Fibroblast of gingiva (primary cell): ENCODE measurements at places on chromosomes 12 and 14.

GRCh38 chr12:26953447-26953846 is 15.2 kb downstream of the FGFR1OP2 start:
- DNase-seq: peak; percentile 61

DNA sequence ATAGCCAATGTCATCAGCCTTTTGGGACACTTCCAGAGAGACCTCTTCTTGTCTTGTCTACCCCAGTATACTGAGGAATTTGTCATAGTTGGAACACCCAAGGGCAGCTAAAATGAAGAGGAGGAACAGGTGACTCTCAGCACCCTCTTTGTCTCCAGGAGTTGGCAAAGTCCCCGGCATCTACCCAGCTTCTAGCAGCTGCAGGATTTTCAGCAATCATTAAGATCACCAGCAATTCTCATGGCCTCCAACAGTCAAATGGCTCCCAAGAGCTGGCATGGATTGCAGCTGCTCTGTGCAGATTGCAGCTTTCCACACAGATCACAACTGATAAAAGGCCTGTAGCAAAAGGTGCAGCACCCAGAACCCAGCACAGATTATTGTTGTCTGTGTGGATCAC is 32.9 kb downstream of the RERGL start:
- DNase-seq: no peak

GRCh38 chr12:110733900-110734299 is 8.8 kb downstream of the PPP1CC start:
- DNase-seq: no peak

GRCh38 chr14:32474478-32475195 is 145.5 kb downstream of the AKAP6 start:
- DNase-seq: no peak

GRCh38 chr14:105487449-105487985 is 831 bp downstream of the CRIP1 start:
- no peak for DNase-seq

- DNase-seq: peak; percentile 13
Observed at GRCh38 chr12:27303139-27304111, 29.2 kb upstream of the BMAL2 start.

DNA sequence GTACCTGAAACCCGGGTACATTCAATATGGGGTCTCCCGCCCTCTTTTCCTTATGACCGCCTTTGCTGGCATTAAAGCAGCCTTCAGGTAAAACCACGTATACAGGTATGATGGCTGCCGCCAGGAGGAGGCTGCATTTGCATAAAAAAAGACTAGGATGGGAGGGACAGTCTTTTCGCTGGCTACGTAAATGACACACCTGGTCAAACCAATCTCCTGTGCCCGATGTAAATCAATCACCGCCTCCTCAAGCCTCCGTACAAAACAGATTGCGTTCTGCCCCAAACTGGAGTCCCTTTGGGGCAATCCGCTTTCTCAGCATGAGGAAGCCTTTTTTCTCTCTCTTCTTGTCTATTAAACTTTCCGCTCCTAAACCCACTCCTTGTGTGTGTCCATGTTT is 8.1 kb upstream of the ALDH1L2 start:
- no peak for DNase-seq

- DNase-seq: peak; percentile 35
Observed at GRCh38 chr12:6697584-6698351, 2.8 kb downstream of the PIANP start.

DNA sequence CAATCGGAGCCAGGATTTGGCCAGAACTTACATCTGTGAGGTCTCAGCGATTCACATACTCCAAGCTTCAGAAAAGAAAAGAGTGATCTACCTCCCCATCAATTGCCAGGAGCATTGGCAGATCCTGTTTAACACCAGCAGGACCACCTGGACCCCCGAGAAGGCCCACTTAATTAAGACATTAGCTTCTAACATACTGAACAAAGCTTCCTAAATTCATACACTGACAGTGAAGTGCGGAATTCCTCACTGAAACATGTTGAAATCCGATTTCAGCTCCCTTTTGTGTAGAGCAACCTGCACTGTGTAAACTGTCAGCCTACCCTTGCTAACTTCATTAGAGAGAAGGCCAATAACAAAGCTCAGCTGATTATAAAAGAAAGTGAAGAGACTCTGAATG is 274.0 kb downstream of the NOVA1 start:
- DNase-seq: no peak

GRCh38 chr12:87274594-87275245 is 754.5 kb downstream of the C12orf50 start:
- DNase-seq: no peak

DNA sequence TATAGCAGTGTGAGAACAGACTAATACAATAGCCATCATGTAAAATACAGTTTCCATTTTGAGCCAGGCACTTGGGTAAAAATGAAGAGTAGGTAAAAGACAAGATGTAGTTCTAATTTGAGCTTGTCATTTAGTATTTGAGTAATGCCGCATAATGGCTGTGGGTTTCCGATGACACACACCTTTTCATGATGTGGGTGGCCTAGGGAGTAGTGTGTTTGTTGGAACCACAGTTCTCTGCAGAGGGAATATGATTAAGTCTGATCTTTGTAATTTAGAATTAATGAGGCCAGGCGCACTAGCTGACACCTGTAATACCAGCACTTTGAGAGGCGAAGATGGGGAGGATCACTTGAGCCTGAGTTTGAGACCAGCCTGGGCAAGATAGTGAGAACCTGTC is 61.8 kb downstream of the RCOR1 start:
- no peak for DNase-seq

GRCh38 chr12:125797421-125798175 is 732.4 kb downstream of the AACS start:
- DNase-seq: peak; percentile 8

DNA sequence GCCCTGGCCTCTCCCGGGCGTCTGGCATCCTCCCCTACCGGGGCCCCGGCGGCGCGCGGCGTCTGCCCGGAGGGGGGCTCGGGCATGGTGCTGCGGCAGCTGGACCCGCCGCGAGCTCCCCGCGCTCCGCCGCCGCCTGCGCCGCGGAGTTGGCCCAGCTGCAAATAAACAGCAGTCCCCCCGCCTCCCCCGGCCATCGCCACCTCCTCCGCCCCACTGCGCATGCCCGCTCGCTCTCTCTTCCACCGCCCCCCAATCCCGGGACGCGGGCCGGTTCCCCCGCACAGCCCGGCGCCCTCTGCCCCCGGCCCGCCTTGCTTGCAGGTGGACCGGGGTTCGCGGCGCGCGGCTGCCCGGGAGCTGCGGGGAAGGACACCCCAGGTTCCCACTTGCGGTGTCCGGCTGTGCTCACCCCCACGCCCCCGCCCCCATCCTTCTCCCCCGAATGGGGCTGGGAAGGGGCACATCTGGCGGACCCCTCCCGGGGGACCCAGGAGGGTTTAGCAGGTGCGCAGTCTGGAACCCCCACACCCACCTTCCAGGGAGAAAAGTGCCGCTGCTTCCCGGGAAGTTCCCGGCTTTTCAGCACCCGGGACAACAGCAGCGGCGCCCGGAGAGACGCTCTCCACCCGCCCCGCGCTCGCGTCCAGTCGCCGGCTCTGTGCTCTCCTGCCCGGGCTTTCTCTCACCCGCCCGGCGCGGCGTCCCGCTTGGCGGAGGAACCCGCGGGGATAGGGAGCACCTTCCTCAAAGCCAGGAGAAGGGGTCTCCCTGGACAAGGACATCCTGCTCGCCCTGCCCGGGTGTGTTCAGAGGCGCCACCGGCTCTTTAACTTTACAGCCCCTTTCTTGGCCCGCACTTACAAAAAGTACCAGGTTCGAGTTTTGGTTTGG is at the start of gene TMTC1:
TMTC1 (minus strand) TSS at position 170 of the 894 bp plus-strand sequence. CDS start 191 bp downstream, outside the sequence.
- peak; percentile 76 for DNase-seq

DNA sequence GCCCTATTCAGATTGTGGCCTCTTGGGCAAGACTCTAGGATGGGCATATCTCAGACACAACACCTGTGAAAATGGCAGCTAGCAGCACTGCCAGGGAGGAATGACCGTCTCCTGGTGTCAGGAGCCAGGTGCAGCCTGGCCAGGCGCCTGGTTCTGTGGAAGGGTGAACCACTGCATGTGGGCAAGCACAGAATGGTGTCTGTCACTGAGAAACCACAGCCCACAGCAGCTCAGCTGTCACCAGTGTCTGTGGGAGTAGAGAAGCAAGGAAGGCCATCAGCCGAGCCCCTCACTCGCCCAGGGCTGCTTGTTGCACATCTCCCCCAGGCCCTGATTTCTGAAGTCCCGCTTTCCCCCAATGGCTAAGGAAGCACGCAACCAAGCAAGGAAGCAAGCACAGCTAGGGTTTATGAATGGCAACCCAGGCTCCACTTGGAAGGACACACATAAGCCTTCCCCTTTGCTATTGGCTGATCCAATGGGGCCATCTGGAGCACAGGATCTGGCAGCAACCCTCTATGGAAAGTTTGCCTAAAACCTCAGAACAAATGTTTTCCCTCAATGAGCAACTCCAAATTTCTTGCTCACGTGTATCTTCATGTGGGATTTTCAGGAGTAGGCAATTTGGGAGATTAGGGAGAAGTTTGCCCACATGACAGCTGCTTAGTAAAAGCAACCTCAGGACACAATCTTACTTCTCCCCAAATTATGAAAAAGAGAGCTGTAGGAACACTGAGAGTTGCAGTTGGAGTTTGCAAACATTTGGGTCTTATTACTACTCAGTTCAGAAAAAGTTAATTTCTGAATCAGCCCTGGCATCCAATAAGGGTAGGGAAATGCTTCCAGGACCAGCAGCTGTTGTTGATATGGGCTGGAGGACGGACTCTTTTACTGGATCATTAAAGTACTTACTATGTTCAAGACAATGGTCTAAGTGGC is 44.7 kb downstream of the GPHB5 start:
- DNase-seq: no peak

DNA sequence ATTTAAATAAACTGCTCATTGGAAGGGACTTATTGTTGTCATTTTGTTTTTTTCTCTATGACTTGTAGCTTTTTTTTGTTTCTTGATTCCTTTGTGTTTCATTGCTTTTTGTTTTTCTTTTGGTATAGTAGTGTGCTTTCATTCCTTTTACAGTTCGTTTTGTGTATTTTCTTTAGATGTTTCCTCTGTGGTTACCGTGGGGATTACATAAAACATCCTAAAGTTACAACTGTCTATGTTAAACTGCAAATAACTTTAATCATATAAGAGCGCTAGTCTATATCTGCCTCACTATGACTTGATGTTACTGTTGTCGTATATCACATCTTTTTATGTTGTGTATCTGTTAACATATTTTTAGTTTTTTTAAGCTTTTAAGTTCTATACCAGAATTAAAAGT is 86.9 kb downstream of the ATF7IP start:
- no peak for DNase-seq

- DNase-seq: peak; percentile 37
Observed at GRCh38 chr12:49342066-49342913, 4.4 kb upstream of the DNAJC22 start.

GRCh38 chr14:44620121-44621019 is 113.3 kb upstream of the FSCB start:
- peak; percentile 29 for DNase-seq

DNA sequence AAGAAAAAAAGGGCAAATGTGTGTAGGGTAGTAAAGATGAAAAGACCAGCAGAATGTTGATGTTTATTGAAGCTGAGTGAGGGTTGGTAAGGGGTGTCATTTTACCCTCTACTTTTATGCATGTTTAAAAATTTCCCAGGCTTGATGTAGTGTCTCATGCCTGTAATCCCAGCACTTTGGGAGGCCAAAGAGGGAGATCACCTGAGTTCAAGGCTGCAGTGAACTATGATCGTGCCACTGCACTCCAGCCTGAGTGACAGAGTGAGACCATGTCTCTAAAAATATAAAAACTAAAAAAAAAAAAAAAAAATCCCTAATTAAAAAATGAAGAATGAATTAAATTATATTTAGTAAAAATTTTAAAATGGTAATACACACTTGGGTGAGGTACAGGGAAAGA is 8.5 kb downstream of the SEL1L start:
- DNase-seq: no peak

DNA sequence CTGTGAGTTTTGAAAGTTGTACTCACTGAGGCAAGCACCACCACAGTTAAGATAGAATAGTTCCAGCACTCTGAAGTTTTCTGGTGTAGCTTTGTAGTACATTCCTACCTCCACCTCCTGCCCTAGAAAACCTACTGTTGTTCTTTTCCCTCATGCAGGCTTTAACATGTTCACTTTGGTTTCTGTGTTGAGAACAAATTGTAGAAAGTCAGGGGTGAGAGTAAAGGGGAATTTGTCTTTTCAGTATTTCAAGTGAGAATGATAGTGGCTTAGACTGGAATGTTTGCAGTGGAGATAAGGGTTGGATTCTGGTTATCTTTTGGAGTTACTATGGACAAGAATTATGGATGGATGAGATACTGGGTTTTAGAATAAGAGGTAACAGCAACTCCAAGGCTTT is 67.2 kb downstream of the AEBP2 start:
- DNase-seq: no peak

DNA sequence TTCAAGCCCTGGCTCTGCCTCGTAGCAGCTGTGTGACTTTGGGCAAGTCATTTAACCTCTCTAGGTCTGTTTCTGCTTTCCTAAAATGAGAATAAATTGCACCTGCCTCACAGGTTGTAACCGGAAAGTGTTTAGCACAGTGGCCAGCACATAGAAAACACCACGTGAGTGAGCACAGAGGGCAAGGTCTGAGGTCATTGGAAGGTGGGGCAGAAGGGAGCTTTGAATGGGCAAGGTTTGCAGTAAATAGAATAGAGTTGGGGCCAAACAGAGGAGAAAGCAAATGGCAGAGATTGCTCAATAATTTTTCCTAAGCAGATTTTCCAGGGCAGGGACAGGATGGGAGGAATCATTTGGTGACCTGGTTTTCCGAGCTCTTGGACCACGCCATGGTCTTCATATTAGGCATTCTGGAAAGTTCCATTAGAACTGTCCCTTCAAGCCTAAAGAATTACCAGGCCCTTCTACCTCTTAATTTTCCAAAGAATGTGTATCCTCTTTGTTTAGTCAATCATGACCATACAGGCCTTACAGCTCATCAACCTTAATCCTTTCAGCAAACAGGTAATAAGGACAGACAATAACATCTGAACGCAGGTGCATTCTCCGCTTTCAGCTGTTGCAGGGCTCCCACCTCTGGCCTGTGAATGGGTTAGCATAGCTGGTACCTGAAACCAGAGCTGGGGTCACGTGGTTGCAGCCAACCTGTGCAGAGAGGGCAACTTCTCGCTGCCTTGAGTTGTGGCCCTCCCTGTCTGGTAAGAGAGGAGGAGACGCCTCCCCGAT is 53.8 kb downstream of the VWF start:
- DNase-seq: no peak

- DNase-seq: no peak
Observed at GRCh38 chr12:13253966-13254760, 57.6 kb downstream of the EMP1 start.

GRCh38 chr14:58697266-58697929 is 59.6 kb downstream of the DACT1 start:
- DNase-seq: no peak

- DNase-seq: no peak
Observed at GRCh38 chr12:74917743-74918142, 291.9 kb downstream of the KCNC2 start.

- DNase-seq: peak; percentile 39
Observed at GRCh38 chr14:59055439-59056045, 132.9 kb upstream of the DAAM1 start.
